NCI-H1694 (cell line): ENCODE measurements at places on chromosomes 13 and 19.

DNA sequence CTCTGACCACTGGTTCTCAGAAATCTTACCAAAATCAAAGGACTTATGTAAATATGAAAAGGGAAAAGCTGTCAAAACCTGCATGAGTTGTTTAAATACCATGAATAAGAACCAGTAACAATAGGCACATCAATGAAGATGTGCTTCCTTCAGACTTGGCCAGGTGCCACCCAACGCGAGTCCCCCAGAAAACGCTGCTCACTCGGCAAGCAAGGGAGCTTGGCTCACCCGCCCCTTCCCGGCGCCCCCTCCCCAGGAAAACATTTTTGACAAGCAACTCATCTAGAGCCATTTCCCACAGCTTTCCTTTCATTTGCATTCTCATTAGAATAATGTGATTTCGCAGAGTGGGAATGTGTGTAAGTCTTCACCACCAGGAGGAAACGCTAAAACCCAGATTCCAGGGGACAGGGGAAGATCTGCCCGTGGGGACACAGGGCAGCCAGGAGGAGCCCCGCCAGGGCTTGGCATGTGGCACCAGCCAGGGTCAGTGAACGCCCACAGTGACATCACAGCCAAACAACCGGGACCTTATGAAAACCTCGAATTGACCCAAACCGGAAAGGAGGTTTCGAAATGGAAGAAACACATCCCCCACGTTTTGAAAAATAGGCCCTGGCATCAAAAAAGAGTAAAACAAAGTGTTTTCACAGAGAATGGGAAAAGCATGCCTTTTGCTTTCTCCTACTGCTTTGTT, 366.2 kb upstream of the TSHZ3 start:
- no peak for DNase-seq

DNA sequence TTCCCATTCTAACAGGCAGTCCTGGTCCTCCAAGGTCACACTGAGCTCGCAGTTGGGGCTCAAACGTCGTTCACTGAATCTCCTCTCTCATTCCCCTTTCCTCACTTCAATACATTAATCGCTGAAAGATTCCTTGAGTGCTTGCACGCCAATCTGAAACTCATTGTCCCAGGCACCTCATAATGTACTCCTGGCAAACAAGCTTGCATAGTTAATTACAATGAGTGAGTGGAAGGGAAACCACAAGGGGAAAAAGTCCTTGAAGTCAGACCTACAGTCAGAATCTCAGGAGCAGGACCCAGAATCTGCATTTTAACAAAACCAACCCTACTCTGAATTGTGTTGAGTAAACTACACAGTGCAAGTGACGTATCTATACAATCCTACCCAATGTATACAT, 86.9 kb downstream of the CRYL1 start:
- DNase-seq: no peak

DNA sequence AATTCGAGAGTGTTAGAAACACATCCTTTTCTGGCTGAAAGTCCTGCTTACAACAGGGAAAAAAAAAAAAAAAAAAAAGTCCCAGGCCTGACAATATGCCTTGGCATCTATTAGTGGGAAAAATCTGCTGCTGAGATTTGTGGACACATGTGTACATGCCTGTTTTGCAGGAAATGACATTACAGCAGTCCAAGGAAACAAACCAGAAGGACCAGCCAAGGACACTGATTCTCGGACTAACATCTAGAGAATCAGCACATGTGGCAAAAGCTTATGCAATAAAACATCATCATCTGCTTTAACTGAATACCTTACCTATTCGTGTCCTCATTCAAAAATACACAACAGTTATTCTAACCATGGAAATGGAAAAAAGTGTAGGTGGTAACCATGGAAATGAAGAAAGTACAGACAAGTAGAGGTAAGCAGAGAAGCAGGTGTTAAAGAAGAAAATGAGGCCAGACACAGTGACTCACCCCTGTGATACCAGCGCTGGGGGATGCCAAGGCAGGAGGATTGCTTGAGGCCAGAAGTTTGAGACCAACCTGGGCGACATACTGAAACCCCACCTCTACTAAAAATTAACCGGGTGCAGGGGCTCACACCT, 9.4 kb upstream of the DPY19L3 start:
- DNase-seq: no peak

- no peak for DNase-seq
These were observed 919 bp downstream of the DACT3 start for GRCh38 chr19:46660008-46660517.
